NCI-H446 treated with DMSO at 0.1 percent for 48 hours (cell line): ENCODE measurements at places on chromosomes 13 and 19.

GRCh38 chr13:74870865-74871264 is 611.1 kb downstream of the TBC1D4 start:
- DNase-seq = no peak

- no peak for DNase-seq
These were observed 64.8 kb downstream of the UNC13A start for GRCh38 chr19:17623224-17623935.

- no peak for DNase-seq
These were observed 202.1 kb upstream of the ZNF536 start for GRCh38 chr19:30170081-30170480.

DNA sequence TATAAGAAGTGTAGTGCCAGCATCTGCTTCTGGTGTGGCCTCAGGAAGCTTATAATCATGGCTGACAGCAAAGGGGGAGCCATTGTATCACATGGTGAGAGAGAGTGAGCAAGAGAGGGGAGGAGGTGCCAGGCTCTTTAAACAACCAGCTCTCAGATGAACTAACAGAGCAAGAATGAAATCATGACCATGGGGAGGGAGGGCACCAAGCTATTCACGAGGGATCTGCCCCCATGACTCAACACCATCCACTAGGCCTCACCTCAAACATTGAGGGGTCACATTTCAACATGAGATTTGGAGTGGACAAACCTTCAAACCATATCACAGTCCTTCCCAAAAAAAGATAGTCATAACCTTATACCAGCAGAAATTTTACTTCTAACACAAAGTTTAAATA is 174.0 kb downstream of the GPC5 start:
- DNase-seq = no peak

GRCh38 chr19:18297308-18297707 is 15.9 kb upstream of the JUND start:
- no peak for DNase-seq

DNA sequence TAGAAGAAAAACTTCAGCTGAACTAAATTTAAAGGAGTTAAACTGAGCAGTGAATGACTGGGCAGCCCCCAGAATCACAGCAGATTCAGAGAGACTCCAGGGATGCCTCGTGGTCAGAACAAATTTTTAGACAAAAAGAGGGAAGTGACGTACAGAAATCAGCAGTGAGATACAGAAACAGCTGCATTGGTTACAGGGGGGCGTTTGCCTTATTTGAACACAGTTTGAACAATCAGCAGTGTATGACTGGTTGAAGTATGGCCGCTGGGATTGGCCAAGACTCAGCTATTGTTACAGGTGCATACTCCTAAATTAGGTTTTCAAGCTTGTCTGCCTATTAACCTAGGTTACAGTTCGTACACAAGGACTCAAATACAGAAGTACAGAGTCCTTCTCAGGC is 2.2 kb upstream of the SPRYD7 start:
- no peak for DNase-seq
